ENCODE measurements at places on chromosomes 2 and 18.

GRCh38 chr2:84878459-84878858 is 2.4 kb downstream of the TRABD2A start:
- no peak for DNase-seq

GRCh38 chr2:37625796-37626571 is 45.5 kb downstream of the CDC42EP3 start:
- DNase-seq: no peak

DNA sequence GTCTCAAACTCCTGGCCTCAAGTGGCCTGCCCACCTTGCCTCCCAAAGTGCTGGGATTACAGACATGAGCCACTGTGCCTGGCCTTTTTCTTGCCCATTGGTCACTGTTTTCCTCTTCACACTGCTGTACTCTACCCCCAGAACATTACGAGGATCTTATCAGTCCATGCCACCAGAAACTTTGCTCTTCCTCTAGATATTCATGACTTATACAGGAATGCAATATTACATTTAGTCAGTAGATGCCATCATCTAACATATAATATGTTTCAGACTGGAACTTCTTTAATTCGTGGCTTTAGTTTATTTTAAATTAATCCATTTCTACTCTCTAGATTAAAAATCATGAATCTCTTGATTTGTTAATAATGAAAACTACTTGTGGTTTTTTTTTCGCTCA is 135.5 kb downstream of the COMMD1 start:
- DNase-seq: no peak

DNA sequence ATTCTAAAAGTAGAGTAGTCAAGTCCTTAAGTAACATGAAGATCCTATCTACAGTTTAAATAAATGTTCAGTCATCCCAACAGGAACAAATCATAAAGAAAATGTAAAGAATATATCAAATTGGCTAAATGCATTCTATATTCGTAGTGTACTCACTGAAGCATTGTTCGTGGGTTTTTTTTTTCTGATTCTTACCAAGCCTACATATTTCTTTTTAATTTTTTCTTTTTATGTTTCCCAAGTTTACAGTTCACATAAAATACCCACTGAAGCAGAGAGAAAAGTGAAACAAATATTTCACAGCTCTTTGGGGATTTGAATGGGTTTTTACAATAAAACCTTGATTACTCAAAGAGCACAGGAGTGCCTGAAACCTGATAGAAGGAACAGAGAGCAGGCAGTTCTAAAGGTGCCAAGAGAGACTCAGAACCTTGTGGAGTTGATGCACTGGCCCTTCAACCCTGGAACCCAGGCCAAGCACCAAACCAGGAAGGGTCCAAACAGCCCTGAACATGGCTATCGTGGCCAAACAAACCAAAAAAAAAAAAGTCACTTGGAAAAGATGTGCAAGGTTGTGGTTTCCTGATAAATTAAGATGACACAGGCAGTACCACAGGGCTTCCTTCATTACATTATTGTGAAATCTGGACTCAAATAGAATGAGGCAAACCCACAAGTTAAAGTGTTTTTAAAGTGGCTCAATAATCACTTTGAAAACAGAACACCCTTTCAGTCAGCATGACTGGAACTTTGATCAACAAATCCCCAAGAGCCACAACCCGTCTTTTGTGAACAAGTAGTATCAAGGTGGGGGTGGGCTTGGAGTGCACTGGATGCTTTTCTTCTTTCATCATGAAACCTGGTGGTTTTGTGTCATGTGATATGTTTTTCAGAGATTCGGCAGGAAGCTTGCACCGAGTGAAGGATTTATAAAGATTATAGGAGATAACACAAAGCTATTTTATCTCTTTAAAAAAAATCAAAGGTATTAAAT is 245.0 kb upstream of the FN1 start:
- DNase-seq: peak; percentile 4

GRCh38 chr2:18149660-18150246 is 271.3 kb downstream of the KCNS3 start:
- peak; percentile 38 for DNase-seq

DNA sequence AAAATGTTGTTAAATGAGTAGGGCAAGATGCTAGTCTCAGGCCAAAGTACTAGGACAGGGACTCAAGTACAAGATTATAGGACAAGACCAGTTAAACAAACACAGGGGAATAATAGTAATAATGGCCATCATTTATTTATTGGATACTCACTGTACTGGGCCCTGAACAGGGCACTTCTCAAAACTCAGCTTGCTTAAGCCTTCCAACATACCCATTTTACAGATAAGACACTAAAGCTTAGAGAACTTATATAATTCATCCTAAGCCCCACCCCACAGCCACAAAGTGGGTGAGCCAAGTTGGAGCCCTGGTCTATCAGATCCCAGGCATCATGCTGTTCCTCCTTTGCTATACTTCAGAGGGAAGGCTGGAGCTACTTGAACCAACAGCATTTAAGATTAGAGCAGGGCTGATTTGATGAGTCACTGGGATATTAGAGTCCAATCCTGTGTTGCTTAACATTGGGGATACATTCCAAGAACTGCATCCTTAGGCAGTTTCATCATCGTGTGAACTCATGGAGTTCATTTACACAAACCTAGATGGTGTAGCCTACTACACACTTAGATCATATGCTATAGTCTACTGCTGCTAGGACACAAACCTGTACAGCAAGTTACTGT is 153.6 kb downstream of the MTCL1 start:
- DNase-seq: no peak

GRCh38 chr2:8132351-8132831 is 549.5 kb upstream of the ID2 start:
- DNase-seq: no peak

- DNase-seq: no peak
These were observed 2.1 kb upstream of the OTX1 start for GRCh38 chr2:63048367-63049171.

DNA sequence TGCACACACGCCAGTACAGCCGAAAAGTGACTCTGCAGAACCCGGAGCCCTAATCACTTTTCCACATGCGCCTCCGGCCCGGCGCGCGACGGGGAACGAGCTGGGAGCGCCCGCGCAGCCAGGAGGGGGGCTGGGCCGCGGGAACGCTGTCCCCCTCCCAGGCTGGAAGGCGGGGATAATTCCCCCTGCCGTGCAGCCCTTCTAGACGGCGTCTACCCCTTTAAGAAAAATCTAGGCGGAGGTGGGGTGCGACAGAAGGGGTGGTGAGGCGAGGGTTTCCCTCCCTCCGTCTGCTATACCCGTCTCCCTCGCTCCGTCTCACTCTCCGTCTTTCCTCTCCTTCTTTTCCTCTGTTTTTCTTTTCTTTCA is 2.4 kb downstream of the CYP26B1 start:
- peak; percentile 7 for DNase-seq

GRCh38 chr2:199458806-199459285 is 1.1 kb upstream of the SATB2 start:
- DNase-seq: no peak

DNA sequence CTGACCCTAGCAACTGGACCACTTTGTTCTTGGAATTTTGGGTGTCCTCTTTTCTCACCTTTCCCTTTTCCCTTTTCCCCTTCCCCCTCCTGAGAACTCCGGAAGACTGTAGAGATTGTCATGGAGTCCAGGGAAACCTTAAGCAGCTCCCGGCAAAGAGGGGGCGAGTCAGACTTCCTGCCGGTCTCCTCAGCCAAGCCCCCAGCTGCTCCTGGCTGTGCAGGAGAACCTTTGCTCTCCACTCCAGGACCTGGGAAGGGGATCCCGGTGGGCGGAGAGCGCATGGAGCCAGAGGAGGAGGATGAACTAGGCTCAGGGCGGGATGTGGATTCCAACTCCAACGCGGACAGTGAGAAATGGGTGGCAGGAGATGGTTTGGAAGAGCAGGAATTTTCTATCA is 20.5 kb downstream of the SETBP1 start:
- no peak for DNase-seq

DNA sequence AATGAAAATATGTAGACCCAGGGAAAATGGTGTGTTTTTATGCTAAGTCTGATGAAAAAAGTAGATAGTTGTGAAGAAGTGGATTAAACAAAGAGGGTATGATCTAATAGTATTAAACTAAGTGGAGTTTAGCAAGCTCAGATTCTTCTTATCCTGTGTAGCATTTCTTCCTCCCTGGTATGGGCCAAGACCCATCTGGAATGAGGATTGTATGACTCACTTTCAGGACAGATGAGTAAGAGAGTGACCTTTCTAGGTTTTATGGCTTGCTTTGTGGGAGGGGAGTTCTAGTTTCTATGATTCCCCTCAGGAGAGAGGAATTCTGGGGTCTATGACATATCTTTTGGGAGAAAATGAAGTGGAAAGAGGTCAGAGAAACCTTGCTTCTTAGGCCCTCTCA is 550.1 kb downstream of the SPAG16 start:
- DNase-seq: no peak

DNA sequence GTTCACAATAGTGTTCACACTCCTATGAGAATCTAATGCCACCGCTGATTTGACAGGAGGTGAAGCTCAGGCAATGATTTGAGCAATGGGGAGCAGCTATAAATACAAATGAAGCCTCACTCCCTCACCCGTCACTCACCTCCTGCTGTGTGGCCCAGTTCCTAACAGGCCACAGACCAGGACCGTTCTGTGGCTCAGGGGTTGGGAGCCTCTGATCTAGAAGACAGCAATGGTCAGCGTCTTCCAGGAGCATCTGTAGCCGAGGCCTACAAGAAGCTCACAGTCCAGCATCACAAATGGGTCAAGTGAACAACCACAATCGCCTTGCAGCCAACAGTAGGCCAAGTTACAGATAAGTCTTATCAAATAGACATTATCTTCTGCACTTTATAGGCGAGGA is 110.0 kb upstream of the SLC66A3 start:
- no peak for DNase-seq

DNA sequence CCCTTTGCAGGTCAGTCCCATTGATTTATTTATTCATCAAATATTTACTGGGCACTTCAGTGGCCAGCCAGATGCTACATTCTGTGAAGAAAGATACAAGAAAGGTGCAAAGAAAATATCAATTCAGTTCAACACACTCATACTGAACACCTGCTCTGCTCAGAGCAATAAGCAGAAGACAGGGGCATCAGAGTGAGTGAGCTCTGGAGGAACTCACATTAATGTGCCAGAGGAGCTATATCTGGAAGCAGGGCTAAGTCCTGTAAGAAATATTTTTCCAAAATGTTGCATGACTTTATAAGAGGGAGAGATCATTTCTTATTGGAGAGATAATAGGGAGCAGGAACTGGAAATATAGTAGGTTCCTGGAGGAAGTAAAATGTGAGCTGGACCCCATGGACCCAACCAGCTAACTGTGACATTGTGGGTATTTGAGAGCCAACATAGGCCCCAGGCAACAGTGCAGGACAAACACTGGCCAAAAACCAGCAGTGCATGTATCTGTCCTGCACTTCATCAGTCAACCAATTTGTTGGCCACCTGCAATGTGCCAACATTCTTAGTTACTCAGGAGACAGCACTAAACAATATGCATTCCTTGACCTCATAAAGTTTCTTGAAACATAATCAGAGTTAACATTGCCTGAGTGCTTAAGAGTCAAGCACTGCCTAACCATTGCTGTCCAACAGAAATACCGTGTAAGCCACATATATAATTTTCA is 102.7 kb upstream of the PTPRM start:
- DNase-seq: no peak

DNA sequence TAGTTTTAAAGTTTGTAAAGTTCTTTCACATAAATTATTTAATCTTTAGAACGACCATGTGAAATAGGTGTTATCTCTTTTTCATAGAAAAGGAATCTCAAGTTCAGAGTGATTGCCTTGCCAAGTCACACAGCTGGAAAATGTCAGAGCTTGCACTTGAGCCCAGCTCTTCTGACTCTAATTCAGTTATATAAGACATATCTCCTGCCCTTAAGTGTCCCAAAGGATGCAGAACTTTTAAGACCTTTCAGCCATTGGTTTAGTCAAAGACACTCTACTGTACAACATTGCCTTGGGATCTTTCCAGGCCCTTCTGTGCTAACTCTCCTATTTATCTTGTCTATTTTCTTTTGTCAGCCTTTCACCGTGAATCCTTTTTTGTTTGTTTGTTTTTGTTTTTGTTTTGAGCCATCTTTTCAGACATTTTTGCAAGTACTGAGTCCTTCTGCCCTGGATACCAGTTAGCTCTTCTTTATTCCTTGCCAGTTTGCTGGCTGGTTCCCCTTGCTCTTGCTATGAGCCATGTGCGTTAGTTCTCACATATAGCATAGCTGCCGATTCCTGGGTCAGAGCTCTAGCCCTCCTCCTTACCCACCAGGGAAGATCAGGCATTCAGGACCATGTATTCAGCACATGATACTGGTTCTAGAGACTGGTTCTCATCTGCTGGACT is 160.0 kb upstream of the MYO3B start:
- no peak for DNase-seq

DNA sequence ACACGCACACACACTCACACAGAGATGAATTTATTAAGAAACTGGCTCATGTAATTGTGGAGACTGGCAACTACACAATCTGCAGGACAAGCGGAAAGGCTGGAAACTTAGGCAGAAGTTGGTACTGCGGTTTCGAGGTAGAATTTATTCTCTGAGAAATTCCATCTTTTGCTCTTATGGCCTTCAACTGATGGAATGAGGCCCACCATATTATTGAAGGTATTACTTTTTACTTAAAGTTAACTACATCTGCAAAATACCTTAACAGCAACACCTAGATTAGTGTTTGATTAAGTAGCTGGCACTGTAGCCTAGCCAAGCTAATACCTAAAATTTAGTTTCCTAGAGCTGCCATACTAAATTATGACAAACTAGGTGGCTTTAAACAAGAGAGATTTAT is 384.0 kb upstream of the UBE2E3 start:
- DNase-seq: no peak

DNA sequence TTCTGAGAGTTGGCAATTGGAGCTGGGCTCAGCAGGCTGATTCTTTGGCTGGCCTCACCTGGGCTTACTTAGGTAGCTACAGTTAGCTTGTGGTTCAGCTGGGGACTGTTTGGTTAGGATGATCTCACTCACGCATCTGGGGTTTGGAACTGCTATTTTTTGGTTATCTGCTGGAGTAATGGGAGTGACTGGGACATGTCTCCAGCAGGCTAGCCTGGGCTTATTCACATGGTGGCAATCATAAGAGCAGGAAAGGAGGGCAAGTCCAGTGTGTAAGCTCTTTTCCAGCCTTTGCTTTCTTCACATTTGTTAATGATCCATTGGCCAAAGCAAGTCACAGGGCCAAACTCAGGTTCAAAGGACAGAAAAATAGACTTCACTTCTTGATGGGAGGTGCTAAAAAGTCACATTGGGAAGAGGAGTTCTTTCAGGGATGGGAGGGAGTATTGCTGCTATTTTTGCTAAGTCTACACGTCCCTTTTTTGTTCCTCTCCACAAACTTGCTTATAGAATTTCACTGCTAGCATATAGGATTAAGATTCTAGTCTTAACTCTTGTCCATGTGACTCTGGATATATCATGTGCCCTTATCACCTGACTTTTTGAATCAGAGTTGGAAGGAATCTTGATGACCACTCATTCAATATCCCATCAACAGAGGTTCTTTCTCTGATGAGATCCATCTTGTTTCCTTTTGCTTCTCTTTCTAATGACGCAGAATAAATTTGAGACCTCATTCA is 174.0 kb downstream of the ZFP36L2 start:
- no peak for DNase-seq

DNA sequence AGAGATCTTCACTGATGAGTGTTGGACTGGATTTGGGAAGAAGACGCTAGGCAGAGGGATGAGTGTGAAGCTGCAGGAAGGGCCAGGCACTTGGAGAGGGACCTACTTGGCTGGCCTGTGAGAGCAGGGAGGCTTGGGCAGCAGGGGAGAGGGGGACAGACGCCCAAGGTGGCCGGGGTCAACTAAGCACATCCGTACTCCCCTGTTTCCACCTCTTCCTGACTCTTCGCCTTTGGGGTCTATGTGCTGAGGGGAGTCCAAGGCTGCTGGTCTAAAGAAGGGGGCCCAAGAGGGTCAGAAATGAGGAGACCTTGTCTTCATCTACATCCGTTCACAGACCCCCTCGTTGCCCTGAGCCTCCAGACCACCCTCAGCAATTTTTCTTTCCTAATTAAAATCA is 16.7 kb downstream of the DPYSL5 start:
- DNase-seq: no peak

Measured in NCI-H1930 (cell line).